GM04503 (cell line): ENCODE measurements at places on chromosomes 5 and 9.

GRCh38 chr5:157271740-157272271 lies 5.9 kb downstream of the CYFIP2 start:
- DNase-seq = no peak

DNA sequence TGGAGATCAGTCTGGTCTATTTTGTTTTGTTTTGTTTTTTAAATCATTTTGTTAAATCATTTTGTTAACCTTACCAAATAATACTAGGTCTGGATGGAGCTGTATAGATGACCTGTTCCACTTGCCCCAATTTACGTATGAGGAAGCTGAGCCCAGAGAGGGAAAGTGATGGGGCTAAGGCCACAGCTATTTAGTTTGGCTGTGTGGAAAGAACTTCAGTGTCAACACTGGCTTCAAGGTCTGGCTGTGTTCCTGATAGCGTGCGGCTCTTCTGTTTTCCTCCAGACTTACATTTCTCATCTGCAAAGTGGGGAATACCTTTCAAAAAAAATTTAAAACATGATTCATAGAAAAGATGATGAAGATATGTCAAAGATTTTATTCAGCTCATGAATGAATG lies 112.5 kb downstream of the PTTG1 start:
- DNase-seq = no peak

- no peak for DNase-seq
These were observed 14.7 kb downstream of the MAN2A1 start for GRCh38 chr5:109704282-109704952.

GRCh38 chr9:120713257-120714087 lies 798 bp downstream of the MEGF9 start:
- DNase-seq = no peak

DNA sequence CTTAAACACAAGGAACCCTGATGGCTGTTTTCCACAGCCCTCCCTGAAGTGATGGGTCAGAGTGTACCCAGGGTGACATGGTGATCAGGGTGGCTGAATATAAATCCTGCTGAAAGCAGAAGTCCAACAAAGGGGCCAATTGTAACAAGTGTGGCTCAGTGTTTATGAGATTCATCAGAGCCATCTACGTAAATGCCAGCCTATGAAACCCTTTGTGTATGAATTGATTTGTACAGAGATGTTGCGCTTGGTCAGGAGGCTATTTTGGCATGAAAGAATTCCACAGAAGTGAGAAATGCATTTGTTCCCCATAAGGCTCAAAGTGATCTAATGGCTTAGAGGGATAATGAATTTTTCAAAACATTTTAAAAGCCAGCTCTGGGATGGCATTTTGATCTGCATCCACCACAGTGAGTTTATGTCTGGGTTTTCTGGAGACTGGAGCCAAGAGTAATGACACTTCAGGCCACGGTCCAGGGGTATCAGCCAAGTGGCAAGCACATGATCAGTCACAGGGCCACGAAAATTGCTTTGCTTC lies 12.4 kb downstream of the PRUNE2 start:
- DNase-seq = no peak

- DNase-seq = no peak
These were observed 65.5 kb upstream of the POU4F3 start for GRCh38 chr5:146273109-146273508.

DNA sequence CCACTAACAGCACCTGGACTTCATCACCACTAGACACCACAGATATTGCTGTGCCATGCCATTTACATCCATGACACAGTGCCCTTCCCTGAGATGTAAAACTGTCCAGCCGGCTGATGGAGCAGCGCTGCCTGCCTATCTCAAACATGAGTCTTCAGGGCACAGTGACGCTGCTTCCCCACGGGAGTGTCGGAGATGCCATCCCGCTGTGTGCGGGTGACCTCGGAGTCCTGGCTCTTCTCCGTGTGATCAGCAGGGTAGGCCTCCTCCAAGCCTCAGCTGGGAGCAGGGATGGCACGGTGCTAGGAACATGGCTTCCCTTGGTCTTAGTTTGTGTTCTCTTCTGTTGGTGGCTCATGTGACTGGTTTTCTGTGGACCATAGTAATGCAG lies 130.3 kb upstream of the FAM120A start:
- no peak for DNase-seq

DNA sequence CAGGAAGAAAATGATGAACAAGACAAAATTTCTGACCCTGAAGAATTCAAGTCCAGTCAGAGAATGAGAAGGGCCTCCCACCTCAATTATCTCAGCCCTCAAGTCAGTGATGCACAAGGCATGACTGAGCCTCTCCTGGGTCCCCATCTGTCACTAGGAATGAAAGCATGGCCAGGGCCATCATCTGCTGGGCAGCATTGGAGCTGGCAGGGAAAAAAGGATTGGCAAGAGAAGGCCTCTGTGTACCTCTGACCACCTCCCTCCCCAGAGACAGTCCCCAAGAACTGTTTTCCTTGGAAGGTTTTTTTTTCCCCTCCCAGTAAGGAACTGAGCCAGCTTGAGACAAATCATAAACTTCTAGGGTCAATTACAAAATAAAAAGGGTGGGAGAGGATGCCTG lies 76.7 kb downstream of the KLHL3 start:
- no peak for DNase-seq

GRCh38 chr5:73968729-73969128 lies 342.7 kb downstream of the ARHGEF28 start:
- no peak for DNase-seq

DNA sequence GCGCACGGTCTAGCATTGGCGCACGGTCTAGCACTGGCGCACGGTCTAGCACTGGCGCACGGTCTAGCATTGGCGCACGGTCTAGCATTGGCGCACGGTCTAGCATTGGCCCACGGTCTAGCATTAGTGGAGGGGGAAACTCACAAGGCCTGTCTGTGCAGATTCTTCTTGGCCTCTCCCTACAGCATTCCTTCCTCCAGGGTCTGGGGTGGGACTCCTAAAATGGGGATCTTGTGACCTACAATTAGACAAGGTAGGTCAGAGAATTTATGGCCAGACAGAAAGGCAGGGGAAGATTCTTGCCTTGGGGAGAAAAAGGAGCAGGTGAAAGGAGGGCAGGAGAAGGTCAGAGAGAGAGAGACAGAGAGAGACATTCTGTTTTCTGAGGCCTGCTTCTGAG lies 5.4 kb upstream of the GBGT1 start:
- no peak for DNase-seq

DNA sequence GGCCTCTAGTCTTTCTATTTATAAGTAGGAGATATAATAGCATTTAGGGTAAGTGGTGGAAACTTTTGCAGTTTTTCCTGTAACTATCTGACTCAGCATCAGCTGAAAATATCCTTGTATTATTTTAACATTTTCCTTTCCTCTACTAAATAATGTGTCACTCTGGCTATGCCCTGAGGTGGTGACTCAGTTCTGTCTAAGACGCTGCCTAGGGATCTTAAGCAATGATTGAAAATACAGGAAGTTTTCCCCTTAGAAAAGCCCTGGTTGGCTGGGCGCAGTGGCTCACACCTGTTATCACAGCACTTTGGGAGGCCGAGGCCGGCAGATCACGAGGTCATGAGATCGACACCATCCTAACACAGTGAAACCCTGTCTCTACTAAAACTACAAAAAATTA lies 9.3 kb upstream of the EDIL3 start:
- DNase-seq = no peak

- DNase-seq = peak; percentile 54
These were observed 5.5 kb downstream of the DNAJB5 start for GRCh38 chr9:34994900-34995669.

DNA sequence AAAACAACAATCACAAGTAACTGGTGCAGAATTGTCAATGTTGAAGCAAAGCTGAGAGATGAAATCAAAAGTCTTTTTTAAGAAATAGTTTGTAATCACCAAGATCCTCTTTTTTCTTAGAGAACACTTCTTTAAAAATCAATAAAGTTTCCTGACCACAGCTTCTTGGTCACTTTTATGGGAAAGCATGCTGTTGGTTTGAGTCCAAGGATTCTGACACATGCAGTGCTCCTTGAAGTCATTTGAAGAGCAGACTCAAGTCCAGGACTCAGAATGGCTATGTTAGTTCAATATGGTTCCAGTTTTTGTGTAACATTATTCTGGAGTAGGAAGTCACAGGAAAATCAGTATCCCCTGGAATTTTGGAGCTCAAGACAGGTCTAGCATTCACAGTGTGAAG lies 480.6 kb downstream of the NR2F1-AS1 start:
- peak; percentile 49 for DNase-seq

GRCh38 chr9:34491596-34491995 lies 31.2 kb downstream of the ENHO start:
- DNase-seq = no peak

DNA sequence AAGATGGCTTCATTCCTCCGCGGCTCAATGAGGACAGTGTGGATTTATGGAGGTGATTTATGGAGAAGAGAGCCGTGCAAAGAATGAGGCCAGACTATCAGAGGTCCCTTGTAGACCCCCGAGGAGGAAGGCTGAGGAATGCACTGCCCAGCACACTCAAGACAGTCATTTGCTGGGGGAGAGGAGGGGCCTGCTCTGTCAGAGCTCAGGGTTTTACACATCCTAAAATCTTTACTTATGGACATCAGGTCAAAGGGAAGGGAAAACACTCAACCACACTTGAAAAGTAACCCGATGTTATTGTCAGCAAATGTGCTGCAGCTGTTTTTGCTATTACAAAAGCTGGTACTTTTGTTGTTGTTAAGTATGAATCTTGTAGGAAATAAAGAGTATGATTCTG lies 289.5 kb downstream of the SLIT3 start:
- no peak for DNase-seq

GRCh38 chr9:36151316-36152210 lies 15.0 kb downstream of the GLIPR2 start:
- DNase-seq = no peak

DNA sequence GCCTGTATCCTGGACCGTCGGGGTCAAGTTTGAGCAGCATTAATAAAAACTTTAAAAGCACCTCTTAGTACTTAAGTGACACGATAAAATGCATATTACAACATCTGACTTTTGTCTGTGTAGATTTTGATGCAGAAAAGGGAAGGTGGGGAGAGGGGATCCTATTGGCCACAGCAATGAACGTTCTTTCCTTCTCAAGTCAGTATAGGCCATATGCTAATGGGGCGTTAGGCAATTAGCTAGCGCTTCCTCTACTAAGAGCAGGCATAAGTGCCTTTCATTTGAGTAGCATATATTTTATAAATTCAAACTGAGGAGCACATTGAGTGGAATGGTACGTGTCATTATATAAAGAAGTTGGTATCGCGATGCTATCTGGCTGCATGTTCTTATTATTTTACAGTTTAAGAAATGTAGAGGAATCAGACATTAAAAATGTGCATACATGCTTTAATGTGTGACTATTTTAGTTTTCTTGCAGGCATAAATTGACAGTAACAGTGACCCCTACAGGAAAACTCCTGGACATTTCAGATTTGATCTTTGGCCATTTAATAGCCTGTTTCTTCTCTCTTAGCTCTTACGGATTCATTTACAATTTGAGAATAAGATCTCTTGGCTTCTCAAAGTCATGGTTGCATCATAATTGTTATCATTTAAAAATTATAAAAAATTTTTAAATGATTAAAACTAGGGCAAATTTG lies 1.1 kb upstream of the GNA14 start:
- DNase-seq = no peak
